NCI-H1092 (cell line): ENCODE measurements at places on chromosomes 3 and 15.

DNA sequence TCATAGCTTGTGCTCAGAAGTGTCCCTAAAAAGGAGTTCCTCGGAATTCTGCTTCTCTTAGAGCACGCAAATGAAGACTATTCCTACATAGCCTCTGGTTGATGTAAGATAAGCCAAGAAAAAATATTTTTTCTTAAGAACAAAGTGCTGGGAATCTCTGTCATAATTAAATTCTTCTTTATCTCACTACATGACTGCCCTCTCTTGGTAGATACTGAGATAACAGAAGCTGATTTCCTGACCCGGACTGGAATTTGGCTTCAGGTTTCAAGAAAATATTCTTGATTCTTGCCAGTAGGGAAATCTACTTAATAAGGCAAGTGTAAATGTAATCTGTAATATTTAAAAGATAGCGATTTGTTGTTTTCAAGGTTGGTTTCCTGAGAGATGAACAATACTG is 31.3 kb upstream of the SETMAR start:
- DNase-seq: no peak

DNA sequence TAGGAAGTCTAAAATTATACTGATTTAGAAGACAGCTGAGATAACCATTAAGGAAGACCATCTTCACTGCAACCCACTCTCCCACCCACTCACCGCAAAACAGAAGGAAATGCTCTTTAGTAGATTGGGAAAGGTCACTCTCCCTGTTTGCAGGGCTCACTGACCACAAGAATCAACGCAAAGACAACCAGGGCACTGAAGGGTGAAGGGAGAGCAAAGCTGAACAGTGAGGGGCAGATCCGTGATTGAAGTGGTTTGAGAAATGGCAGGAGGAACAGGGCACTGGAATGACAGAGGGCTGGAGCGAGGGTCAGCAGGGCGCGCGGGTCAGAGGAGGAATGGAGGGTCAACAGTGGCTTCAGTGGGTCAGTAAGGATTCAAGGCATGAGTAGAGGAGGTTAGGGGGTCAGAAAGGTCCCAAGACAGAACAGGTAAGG is 520 bp downstream of the MESD start:
- no peak for DNase-seq

DNA sequence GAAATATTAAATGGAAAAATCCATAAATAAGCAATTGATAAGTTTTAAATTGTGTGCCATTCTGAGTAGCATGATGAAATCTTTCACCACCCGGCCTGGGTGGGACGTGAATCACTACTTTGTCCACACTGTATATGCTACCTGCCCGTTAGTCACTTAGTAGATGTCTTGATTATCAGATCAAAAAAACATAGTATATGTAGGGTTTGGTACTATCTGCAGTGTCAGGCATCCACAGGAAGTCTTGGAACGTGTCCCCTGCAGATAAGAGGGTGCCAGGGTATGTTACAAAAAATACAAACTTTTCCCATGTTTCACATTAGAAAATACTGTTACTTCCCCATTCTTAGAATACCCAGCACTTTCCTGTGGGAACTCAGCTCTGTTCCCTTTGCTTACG is 35.2 kb downstream of the FAM81A start:
- DNase-seq: no peak

- no peak for DNase-seq
Observed at GRCh38 chr3:39384665-39385000, 1.5 kb downstream of the SLC25A38 start.

- DNase-seq: no peak
Observed at GRCh38 chr15:101490922-101491733, 1.6 kb upstream of the PCSK6 start.

DNA sequence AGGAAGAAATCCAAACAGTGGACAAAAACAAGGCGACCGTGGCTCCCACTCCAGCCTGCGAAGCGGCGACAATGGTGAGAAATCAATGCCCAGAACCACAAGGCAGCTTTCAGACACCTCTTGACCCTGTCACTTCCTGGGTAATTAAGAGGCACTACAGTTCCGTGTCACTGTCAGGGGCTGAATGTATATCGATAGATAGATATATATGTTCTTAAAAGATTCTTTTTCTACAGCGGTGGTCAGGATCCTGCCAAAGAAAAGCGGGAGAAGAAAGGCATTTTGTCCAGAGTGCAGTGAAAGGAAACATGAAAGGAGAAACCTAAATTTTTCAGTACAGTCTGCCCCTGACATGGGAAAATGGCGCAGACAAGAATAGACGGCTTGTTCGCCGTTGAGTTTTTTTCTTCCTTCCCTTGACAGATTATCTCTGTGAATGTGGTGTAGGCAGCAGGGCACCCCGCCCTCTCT is 56.2 kb upstream of the HES1 start:
- no peak for DNase-seq

- no peak for DNase-seq
Observed at GRCh38 chr3:50642382-50642781, 25.4 kb downstream of the MAPKAPK3 start.

- DNase-seq: no peak
Observed at GRCh38 chr15:32887090-32887489, 169.3 kb downstream of the GREM1 start.

GRCh38 chr15:66747886-66748707 is 46.1 kb downstream of the SMAD6 start:
- DNase-seq: no peak

DNA sequence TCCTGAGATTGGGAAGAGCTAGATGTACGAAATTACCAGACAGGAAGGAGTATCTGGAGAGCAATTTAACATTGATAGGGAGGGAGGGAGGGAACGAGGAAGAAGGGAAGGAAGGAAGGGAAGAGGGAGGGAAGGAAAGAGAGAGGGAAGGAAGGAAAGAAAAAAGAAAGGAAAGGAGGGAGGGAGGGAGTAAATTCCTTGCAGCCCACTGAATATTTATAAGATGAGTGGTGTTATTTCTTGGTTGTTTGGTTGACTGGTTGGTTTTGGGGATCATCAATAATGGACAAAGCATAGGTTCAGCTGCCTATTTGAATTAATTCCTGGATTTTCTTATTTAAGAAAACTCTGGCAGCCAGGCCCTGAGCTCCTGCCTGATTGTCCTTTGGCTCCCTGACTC is 15.5 kb upstream of the TSEN2 start:
- DNase-seq: no peak

DNA sequence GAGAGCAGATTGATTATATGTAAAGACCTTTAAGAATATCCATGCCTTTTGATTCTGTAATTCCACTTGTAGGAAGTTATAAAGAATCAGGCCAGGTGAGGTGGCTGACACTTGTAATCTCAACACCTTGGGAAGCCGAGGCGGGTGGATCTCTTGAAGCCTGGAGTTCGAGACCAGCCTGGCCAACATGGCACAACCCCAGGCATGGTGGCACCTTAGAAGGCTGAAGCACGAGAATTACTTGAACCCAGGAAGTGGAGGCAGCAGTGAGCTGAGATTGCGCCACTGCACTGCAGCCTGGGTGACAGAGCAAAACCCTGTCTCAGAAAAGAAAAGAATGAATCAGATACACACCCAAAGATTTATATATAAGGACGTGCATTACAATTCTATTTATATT is 33.9 kb downstream of the HRH1 start:
- no peak for DNase-seq

GRCh38 chr15:69722924-69723323 is 270.3 kb downstream of the RPLP1 start:
- no peak for DNase-seq

GRCh38 chr3:9422712-9423424 is 25.5 kb downstream of the SETD5 start:
- peak; percentile 83 for DNase-seq

DNA sequence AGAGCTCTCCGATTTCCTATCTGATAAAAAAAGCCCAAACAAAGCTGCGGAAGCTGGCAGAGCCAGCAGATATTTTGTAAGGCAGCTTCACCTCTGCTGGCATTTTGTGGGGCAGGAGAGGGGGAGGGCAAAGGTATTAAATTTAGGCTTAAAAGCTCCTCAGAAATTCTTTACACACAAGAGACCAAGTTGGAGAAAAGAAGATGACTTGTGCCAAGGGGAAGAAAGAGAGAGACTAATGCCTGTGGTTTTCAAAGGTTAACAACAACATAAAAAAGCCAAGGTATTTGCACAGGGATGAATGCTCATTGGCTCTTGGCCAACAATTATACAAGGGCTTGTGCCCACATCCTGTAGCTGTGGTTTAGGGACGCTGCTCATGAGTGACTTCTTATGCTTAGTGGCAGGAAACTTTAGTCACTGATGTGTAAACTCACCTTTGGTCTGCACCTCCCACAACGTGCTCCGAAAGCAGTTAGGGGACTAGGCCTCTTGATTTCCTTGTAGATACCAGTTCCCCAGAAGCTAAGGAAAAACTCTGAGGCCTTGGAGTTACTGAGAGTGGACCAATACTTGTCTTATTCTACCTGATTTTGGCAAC is 152.9 kb downstream of the TPRG1 start:
- peak; percentile 40 for DNase-seq

DNA sequence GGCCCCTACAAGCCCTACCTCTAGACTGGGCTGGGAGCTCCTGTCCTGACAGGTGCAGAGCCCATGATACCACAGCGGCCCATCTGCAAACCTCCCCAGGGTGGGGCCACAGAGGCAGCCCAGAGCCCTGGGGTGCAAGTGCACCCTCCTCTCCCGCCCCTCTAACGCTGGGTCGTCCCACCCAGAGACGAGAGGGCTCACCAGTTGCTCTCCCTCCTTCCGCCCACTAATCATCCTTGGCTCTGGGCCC is 742 bp downstream of the TNK2 start:
- no peak for DNase-seq

DNA sequence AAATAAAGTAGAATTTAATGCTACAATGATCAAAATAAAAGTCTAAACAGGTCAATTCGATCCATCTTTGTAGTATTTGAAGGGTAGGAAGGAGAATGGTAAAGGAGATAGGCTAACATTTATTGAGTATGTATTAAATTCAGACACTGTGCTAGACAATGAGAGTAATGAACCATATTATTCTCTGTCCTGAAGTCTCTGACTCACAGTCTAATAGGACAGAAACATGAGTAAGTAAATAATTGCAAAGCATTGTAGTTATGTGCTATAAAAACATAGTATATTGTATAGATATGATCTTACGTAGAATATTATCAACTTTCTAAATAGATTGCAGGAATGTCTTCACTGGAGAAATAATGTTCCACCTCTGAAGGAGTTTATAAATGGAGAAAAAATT is 64.5 kb downstream of the MDFIC2 start:
- DNase-seq: no peak

DNA sequence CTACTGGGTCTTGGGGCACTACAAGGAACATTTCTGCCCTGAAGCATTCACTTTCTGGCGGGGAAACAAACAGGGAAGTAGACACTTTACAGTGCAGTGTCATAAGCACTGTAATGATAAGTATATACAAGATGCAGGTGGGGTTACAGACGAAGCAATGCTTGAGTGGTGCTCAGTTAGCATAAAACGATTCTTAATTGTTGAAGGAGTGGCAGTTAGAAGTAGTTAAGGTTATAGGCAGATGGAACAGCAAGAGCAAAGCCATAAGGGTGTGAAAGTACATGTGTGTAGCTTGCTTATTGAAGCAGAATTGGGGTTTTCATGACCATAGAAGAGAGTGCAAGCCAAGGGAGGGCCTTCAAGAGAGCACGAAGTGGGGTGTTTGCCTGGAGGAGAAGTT is 46.2 kb downstream of the SLC25A26 start:
- no peak for DNase-seq

DNA sequence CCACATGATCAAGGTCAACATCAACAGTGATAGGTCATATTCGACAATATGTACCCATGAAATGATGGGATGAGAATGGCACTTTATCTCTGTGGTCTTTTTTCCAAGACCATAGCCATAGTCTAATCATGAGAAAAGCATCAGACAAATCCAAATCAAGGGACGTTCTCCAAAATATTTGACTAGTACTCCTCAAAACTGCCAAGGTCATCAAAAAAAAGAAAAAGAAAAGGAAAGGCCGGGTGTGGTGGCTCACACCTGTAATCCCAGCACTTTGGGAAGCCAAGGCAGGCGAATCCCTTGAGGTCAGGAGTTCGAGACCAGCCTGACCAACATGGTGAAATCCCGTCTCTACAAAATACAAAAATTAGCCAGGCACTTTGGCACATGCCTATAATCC is 318.3 kb downstream of the TAFA4 start:
- DNase-seq: no peak

- no peak for DNase-seq
Observed at GRCh38 chr3:46110701-46111493, 83.6 kb upstream of the XCR1 start.

DNA sequence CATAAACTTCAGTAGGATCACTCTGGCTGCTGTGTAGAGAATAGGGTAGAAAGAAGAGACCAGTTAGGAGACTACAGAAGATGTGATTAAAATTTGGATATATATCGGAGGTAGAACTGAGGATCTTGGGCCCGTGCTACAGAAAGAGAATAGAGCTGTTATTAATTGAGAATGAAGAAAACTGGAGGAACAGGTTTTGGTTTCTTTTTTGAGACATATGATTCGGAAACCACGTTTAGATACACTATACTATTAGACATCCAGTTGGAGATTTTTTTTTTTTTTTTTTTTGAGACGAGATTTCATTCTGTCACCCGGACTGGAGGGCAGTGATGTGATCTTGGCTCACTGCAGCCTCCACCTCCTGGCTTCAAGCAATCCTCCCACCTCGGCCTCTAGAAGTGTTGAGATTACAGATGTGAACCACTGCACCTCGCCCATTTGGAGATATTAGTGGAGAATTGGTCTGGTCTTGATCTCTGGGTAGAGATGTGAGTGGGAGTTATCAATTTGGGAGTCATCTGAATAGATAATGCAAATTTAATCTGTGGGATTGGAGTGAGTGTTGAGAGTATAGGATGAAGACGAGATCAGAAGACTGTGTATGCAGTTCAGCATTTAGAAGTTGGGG is 50.9 kb downstream of the TCF12 start:
- DNase-seq: no peak

GRCh38 chr15:82538961-82539690 is 1.1 kb downstream of the RPS17 start:
- no peak for DNase-seq

DNA sequence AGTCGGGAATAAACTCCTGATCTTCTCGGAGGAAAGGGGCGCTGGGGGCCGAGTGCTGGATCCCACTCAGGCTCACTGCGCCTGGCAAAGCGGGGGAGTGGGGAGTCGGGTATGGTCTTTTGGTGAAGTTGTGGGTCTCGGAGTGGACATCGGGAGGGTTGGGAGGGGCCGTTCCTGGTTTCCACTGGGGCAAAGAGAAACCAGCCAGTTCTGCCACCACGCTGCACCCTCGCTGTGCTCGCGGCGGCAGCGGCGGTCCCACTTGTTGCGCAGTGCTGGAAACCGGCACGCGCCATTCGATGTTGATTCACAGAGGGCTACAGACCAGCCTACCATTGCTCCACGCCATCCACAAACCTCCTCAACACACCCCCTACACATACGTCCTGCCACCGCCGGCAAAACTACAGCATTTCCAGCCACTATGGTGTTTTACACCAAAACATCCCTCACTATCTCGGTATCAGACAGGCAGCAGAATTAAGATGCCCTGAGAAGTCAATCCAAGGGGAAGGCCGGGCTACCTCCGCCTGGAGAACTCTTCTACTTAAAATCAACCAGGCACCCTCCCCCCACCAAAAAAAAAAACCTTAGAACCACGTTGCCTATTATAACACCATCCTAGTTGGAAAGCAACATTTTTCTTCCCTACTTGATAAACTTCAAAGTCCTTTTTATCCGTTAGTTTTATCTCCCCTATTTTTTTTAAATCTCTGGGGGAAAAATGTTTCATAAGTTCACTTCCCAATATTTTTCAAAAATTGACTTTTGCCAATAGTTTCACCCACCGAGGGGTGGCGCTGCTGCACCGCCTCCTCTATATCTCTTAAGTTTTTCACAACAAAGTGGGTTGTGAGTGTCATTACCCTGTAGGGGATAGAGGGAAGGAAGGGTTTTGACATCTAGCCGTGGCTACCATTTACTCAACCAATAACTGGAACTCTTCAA is 3.6 kb downstream of the BCL6 start:
- DNase-seq: no peak
